Astrocyte (in vitro differentiated cells and primary cell): ENCODE measurements at places on chromosomes 2 and 18. TPM values are rescaled to one million over a fixed set of nuclear protein-coding genes. Genes with fewer than 3 reads are reported as not detected.

The CCDC150 gene
- total RNA-seq = 2.2 and 4.4 TPM in 2 replicates

The TLX2 gene
- total RNA-seq = not detected in 2 replicates

The ALLC gene
- not detected in 2 replicates for total RNA-seq

GRCh38 chr2:236972491-236973342, 113.0 kb upstream of the COPS8 start:
- DNase-seq = peak; percentile 87

- DNase-seq = no peak
Measured at GRCh38 chr2:235165631-235166030, 213.8 kb downstream of the SH3BP4 start.

DNA sequence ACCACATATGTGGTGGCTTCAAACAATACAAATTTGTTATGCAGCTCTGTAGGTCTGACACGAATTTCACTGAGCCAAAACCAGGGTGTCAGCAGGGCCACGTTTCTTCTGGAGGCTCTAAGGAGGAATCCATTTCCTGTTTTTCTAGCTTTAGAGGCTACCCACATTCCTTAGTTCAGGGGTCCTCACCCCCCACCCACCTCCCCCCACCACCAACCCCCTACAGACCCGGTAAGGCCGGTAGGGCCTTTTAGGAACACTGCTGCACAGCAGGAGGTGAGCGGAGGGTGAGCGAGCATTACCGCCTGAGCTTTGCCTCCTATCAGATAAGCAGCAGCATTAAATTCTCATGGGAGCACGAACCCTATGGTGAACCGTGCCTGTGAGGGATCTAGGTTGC, 10.6 kb upstream of the SLC39A10 start:
- no peak for DNase-seq

- DNase-seq = no peak
Measured at GRCh38 chr2:132750606-132751005, 80.6 kb upstream of the LYPD1 start.

GRCh38 chr2:168107322-168107721, 140.1 kb downstream of the STK39 start:
- DNase-seq = no peak

- no peak for DNase-seq
Measured at GRCh38 chr2:63369146-63369545, 219.1 kb downstream of the WDPCP start.

- DNase-seq = no peak
Measured at GRCh38 chr18:74959216-74959615, 249.7 kb downstream of the PTGR3 start.

DNA sequence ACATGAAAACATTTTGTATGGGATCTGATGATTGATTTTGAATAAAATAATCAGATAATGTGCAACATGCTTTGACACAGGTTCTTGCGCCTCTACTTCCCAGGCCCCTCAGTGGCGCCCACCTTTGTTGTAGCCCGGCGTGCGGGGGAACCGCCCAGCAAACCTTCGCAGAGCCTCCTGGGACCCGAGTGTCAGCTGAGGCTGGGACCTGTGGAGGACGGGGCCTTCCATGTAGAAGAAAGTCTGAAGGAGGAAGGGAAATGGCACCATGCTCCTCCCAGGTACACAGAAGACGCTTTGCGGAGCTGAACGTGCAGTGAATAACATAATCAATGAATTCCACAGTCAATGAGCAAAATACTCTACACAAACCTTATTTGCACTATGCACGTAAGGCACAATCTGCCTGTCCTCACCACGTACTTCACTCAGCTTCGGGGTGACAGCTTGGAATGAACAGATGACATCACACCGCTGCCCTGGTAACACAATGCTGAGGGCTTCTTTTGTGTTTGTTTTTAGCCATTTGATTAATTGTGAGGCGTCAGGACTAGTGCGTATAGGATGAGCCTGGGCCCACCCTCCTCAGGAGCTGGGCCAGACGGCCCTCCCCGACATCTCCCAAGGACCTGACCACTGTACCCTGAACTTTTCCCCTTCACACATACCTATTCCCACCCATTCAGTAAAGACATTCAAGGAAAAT, 78.1 kb downstream of the TWIST2 start:
- no peak for DNase-seq

DNA sequence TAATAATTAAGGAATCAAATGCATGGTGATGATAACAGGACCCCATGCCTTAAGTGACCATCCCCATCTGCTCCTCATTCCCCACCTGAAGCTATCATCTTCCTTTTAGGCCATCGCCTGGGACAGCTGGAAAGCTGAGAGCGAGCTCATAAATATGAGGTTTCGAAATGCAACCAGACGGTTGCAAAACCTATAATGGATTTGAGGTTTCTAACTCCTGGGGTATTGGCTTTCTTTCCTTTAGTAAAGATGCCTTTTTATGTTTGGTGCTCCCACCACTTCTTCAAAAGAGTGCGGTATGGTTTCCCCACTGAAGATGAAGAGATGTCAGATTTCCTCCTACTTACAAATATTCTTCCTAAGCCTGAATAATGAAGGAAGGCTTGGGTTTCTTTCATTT, 1589.5 kb upstream of the PIK3C3 start:
- DNase-seq = no peak

DNA sequence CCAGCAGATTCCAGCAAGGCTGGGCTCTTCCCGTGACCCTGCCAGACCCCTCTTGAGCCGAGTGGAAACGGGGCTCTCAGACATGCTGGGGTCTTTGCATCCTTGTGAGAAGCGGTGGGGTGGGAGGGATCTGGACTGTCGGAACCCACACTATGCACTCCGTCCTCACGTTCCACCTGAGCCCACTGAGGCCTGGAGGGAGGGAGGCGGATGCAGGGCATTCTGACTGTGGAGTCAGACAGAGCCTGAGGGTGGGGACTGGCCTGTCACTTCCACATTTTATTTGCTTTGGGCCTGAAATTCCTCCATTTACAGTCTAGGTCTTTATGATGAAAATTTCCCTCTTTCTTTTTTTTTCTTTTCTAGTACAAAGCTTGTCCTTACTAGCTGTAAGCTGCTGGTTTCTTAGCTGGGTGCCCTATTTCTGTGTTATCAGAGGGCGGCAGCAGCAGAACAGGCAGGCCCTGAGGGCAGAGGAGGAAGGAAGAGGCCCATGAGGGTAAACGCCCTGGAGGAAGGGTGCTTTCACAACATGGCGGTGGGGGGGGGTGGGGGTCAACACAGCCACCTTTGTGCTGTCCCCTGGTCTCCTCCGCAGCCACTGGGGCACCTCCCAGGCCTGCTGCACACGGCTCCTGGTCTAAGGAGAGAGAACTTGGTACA, 373.5 kb upstream of the MYT1L start:
- DNase-seq = no peak

DNA sequence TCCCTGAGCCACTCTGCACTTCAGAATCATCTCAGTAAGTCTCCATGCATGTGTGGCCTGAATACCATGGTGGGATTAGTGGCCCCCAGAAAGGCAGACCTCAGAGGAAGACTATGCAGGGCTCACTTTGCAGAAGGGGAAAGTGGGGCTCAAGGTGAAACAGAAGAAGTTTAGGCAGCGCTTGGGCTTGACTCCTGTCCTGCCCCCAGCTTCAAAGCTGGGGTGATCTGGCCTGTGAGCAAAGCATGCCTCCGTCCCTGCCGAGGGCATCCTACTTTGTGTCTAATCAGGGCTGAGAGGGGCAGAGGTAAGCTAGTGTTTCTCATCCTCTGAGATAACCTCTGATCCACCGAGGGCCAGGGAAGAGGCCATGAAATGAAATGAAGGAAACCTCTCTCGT, 7.9 kb downstream of the CAPN13 start:
- DNase-seq = no peak

DNA sequence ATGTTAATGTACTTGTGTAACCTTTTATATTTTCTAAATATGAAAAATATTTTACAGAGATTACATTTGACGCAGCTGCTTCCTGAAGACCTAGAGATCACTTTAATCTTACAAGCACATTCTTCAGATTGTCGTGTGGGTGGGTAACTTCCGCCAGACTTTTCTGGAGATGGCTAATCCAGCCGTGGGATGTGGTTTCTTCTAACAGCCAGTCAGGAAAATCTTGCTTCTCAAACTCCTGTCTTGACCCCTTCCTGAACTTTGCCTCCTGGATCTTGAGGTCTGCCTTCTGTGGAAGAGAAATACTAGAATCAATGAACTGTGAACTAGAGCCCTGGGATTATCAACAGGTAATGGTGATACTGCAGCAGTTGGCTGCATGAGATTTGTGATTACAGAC, 401.6 kb upstream of the TNP1 start:
- peak; percentile 86 for DNase-seq

DNA sequence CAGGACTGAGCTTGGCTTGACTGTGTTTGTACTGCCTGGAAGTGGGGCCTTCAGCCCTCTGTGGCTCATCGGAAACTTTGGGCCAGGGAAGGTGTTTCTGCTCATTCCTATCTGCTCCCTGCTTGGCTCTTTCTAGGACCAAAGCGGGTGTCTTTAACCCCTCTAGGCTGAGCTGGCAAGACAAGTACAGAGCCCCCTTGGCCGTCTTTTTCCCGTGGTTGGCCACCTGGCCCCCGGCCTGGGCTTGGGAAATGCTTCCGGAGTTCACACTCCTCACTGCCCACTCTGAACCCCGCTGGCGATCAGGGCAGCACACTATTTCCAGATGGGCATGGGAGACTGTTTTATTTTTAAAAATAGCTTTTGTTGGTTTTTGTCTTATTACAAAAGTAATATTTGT, 243.0 kb downstream of the DYSF start:
- DNase-seq = no peak

- no peak for DNase-seq
Measured at GRCh38 chr2:70504750-70505149, 48.9 kb downstream of the TGFA start.

- no peak for DNase-seq
Measured at GRCh38 chr2:109386004-109386695, 227.6 kb downstream of the SEPTIN10 start.

GRCh38 chr18:74378179-74378682, 62.6 kb downstream of the C18orf63 start:
- DNase-seq = no peak

GRCh38 chr2:99706735-99707134, 216.9 kb upstream of the REV1 start:
- peak; percentile 54 for DNase-seq

GRCh38 chr2:20203521-20204225, 21.3 kb downstream of the SDC1 start:
- DNase-seq = no peak

DNA sequence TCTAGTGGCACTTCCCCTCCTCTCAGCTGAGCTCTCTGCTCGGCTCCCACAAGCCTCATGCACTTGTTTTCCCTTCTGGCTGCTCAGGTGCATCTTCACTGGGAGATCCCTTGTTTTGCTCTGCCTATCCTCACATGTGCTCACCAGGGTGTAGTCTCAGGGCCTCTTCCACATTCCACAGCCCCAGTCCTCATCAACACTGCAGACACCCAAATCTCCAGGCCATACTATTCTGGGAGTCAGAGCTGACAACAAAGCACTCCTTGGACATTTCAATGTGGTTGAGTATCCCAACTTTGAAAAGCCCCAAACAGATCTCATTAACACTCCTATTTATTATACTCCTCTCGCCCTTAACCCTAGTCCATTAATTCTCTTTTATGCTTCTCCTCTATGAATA, 71.3 kb downstream of the CCDC93 start:
- no peak for DNase-seq

- peak; percentile 34 for DNase-seq
Measured at GRCh38 chr18:2932247-2933181, 80.4 kb downstream of the LPIN2 start.

DNA sequence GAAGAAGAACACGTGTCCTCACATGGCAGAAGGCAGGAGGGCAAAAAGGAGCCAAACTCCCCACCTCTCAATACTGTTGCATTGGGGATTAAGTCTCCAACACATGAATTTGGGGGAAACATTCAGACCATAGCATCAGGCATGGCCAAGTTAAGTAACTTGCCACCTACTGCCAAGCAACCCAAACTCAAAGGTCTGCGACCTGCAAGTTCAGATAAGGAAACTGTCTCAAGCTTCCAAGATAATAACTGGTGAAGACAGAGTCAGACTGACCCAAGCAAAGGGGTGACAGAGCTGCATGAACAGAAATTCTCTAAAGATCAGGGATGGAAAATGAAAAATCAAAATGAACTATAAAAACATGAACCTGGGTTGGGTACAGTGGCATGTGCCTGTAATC, 188.7 kb upstream of the SIX3 start:
- no peak for DNase-seq

DNA sequence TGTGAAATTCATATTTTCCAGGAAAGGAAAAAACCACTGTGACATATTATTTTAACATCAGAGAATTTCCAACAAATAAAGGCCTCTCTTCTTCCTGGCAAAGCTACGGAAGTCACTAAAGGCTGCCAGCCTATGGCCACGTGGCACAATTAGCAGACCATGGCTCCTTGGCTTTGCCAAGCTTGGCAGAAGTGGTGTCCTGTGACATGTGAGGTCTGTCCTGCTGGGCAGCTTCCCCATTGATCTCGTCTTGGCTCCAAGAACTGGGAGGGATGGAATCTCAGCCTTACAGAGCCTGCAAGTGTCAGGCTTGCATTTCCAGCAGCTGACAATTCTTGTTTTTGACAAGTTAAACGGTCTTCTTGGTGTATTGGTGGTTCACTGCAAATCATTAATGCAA, 226.9 kb upstream of the THSD7B start:
- DNase-seq = no peak
